ENCODE measurements at places on chromosomes 13 and 19. TPM values are rescaled to one million over a fixed set of nuclear protein-coding genes. Genes with fewer than 3 reads are reported as not detected.
A peak's percentile ranks its signal among the peaks of the same experiment; 100 is the strongest.

DNA sequence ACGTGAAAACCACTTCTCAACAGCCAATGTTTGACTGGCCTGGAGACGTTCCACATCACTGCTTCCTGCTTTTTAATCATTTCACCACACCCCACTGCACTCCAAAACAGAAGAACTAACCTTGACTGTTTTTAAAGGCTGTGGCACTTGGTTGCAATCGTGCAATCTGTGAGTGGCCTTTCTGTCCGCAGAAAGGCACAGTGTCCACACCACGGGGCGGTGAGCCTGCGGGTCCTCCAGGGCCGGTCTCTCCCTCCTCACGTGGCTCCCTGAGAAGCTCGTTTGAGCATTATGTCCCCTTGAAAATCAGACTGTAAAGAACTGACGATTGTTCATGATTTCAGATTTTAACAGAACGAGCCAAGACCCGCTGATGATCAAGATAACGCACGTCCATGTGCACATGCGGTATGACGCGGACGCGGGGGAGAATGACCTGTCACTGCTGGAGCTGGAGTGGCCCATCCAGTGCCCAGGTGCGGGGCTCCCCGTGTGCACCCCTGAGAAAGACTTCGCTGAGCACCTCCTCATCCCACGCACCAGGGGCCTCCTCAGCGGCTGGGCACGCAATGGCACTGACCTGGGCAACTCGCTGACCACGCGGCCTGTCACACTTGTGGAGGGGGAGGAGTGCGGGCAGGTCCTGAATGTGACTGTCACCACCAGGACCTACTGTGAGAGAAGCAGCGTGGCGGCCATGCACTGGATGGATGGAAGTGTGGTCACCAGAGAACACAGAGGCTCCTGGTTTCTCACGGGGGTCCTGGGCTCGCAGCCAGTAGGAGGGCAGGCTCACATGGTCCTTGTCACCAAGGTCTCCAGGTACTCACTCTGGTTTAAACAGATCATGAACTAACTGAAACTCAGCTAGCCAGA, 13.0 kb downstream of the PROZ start:
- H3K4me1 ChIP-seq: peaks cover 9% of the 10 kb centered on the region
- no peaks in the 10 kb centered on the region for H3K27me3 ChIP-seq
- H3K27ac ChIP-seq: no peak overlapping the region
- H3K4me3 ChIP-seq: no peak overlapping the region

DNA sequence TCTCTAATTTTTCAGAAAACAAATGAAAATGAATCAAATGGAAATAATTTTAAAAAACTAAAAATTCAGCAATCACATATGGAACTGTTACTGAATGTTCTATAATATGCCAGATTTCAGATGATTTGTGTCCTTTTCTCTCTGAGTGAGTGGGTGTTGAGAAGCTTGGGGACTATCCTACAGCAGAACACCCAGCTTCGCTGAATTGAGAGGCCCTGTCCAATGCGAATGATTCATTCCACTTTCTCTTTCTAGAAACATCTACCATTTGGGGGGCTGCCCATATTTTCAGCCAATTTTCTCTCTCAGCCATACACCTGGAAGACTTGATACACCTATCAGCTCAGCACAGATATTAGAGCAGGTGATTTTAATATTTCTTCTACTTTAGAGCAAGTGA, 1666.7 kb downstream of the EFNB2 start:
- DNase-seq: no peak
- H3K27ac ChIP-seq: no peak overlapping the region
- no peaks in the 10 kb centered on the region for H3K27me3 ChIP-seq
- no peak overlapping the region for H3K4me3 ChIP-seq
- no peaks in the 10 kb centered on the region for H3K36me3 ChIP-seq

GRCh38 chr13:27044837-27045570, 126.6 kb downstream of the USP12 start:
- no peaks in the 10 kb centered on the region for H3K27me3 ChIP-seq
- H3K36me3 ChIP-seq: no peaks in the 10 kb centered on the region
- peaks cover 13% of the 10 kb centered on the region for H3K4me1 ChIP-seq
- no peak overlapping the region for H3K4me3 ChIP-seq
- no peak for DNase-seq
- H3K27ac ChIP-seq: peak overlapping the region; percentile 37

- no peaks in the 10 kb centered on the region for H3K27me3 ChIP-seq
- no peak for DNase-seq
- H3K27ac ChIP-seq: no peak overlapping the region
- H3K4me1 ChIP-seq: no peaks in the 10 kb centered on the region
- no peak overlapping the region for H3K4me3 ChIP-seq
- no peaks in the 10 kb centered on the region for H3K36me3 ChIP-seq
Observed at GRCh38 chr13:104594806-104595205, 1528.6 kb upstream of the SLC10A2 start.

GRCh38 chr19:19285686-19286085, 12.6 kb upstream of the TM6SF2 start:
- H3K27ac ChIP-seq: no peak overlapping the region
- H3K27me3 ChIP-seq: no peaks in the 10 kb centered on the region
- H3K4me3 ChIP-seq: no peak overlapping the region
- no peaks in the 10 kb centered on the region for H3K4me1 ChIP-seq
- peak; percentile 18 for DNase-seq

- no peak for DNase-seq
- no peaks in the 10 kb centered on the region for H3K27me3 ChIP-seq
- no peaks in the 10 kb centered on the region for H3K36me3 ChIP-seq
- H3K4me1 ChIP-seq: no peaks in the 10 kb centered on the region
Observed at GRCh38 chr13:48424212-48424611, 11.3 kb upstream of the LPAR6 start.

GRCh38 chr13:22696433-22696832, 484.3 kb upstream of the SGCG start:
- no peak overlapping the region for H3K27ac ChIP-seq
- no peaks in the 10 kb centered on the region for H3K4me1 ChIP-seq
- H3K27me3 ChIP-seq: no peaks in the 10 kb centered on the region
- H3K4me3 ChIP-seq: no peak overlapping the region
- H3K36me3 ChIP-seq: no peaks in the 10 kb centered on the region
- no peak for DNase-seq

The USHBP1 gene
- total RNA-seq: 0.16 TPM

The EXOC3L2 gene
- 15.5 TPM for total RNA-seq

Data from K562 (cell line).